ENCODE measurements at places on chromosomes 6 and 20.

DNA sequence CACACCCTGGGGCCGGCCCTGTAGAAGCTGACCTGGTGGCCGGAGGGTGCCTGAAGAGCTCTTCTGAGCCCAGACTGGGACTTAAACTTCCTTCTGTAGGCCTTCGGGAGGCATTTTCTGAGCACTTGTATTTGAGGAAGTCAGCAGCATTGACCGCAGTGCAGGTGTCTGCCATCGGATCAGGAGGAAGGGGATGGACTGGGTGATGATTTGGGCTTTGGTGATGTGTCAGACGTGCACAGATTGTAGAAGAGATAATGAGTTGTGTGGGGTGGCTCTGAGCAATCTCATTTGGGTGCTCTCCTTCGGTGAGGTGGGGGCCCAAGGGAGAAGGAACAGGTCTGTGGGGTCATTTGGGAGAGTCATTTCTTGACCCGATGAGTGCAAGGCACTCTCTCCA, 150.9 kb downstream of the ARID1B start:
- no peak for DNase-seq

DNA sequence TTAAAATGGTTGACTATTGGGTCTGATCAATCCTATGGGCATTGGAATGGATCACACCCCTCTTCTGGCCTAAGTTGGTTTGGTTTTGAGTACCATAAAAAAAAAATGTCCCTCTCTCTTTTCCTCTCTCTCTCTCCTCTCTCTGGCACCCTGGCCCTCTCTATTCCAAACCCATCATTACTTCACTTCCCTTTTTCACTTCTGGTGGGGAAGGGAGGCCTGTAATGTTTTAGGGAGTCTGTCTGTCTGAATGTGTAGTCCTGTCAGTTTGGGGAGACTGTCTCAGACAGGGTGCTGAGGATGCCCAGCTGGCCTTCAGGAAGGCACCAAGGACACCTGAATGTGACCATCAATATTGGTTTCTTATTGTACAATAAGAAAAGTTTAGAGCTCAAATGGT, 165.8 kb downstream of the CD24 start:
- DNase-seq, result no peak

DNA sequence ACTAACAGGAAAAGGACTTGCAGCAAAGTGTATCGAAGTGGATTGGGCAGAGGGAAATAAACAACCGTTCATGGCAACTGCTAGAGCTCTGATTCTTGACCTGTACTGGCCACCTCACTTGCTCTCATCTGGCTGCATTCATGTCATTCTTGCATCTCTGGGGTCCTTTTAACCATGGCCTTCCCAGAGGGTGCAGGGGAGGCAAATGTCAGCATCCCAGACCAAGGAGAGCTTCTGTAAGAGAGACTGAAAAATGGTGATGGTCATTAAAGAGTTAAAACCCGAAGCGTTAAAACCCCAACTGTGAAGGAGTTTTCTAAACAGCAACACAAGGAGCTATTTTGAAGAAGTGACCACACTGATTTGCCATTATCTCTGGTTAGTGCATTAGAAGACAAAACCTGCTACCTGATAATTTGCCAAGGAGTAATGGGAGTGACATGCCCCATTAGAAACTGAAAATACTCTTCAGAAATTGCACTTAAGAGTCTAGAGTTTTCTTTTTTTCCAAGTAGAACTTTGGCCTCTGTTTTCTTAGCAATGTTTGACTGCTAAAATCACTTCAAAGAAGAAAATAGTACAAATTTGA, 62.4 kb downstream of the APCDD1L start:
- DNase-seq, result no peak

GRCh38 chr6:112475083-112475482, 128.0 kb downstream of the RFPL4B start:
- no peak for DNase-seq

GRCh38 chr6:44503471-44503870, 116.0 kb downstream of the CDC5L start:
- no peak for DNase-seq

GRCh38 chr20:9616455-9616805, 102.0 kb downstream of the LAMP5 start:
- no peak for DNase-seq

Measured in head of caudate nucleus (tissue), 42 donors.